ENCODE measurements at places on chromosomes 6 and 20.
A peak's percentile ranks its signal among the peaks of the same experiment; 100 is the strongest.

DNA sequence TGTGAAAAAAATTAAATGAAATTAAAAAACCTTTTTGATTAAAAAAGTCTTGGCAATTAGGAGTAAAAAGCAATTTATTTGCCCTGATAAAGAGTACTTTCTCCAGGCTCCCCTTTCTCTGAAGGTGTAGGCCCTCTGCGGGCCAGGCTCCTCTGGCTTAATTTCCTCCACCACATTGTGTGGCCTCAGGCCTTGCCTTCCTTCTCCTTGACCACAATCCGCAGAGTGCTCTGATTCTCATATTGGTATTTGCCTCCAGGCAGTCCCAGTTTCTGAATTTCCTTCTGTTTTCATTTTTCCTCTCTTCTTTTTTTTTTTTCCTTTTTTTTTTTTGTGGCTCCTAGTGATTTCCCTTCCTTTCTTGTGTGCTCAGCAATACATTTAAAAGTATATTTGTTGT is 96.4 kb downstream of the AIG1 start:
- no peak for DNase-seq

DNA sequence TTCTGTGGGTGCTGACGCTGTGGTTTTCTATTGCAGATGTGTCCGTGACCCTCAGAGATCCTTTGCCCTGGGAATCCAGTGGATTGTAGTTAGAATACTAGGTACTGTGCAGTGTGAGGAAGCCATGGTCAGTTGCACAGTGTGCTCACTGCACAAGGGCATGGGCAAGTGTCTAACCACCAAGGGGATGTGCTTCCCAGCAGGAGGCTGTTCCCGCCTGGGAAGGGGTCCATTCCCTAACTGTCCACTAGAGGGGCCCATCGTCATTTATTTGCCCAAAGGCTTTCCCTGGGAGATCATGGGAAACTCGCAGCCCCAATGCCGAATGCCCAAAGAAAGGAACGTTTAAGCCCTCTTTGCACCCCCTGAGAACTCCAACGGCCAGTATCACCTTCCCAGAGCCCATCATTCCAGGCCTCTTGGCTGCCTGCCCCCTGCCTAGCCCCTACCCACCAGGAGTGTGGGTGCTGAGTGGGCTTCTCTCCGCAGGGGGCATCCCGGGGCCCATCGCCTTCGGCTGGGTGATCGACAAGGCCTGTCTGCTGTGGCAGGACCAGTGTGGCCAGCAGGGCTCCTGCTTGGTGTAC is 26.2 kb downstream of the SLCO4A1 start:
- DNase-seq = peak; percentile 89

DNA sequence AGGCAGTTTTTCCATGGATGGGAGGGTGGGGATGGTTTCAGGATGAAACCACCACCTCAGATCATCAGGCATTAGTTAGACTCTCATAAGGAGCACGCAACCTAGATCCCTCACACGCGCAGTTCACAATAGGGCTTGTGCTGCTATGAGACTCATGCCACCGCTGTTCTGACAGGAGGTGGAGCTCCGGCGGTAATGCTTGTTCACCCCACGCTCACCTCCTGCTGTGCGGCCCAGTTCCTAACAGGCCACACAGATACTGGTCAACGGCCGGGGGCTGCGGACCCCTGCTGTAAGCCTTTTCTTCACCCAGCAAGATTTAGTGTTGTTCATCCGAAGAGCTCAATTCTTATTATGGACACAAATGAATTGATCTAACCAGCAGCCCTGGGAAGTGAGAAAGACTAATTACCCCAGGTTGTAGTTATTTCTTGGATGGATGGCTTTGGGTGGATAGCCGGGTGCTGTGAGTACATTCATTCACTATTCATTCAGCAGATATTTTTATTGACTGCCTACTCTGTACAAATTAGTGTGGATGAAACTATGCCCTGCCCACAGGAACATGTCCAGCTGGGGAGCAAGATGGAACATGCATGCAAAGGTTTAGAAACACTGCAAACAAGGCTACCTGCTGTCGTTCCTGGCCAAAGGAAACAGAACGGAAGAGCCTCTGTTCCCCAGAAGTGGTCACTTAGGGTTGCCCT is 57.2 kb downstream of the RIOK1 start:
- DNase-seq = no peak

GRCh38 chr20:54517241-54517975 is 42.0 kb downstream of the DOK5 start:
- no peak for DNase-seq

GRCh38 chr6:107801173-107801886 is 22.8 kb downstream of the SCML4 start:
- DNase-seq = no peak

DNA sequence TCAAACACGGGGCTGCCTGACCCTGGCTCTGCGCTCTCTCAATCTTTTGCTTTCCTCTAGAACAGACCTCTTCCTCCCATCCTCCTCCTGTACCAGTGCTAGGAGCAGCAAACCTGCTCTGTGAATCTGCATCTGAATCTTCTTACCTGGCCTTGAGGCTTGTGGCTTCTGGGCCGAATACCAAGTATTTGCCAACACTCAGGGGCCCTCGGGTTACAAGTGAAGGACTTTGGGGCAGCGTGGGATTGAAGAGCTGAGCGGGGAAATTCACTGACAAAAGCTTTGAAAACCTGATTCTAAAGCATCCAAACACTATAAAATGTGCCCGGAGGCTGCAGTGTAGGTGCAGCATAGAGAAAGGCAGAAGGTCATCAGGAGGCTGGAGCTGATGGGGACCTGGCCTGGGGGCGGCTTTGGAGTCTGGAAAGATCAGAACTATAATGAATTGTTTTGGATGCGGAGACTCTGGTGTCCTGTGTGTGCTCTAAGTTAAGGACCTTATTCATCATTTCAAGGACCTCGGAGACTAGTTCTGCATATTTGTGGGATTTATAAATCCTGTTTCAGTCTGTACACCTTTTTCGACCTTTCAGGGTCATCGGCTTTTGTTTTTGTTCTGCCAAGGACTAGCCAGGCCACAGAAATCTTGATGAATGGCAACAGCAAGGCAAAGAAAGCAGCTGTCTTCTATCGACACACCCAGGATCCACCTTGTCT is 16.4 kb upstream of the IGF2R start:
- no peak for DNase-seq
